Liver (tissue), 10 donors: ENCODE measurements at places on chromosomes 12 and 14.

GRCh38 chr12:94585626-94586025 is 64.7 kb downstream of the TMCC3 start:
- no peak for DNase-seq

DNA sequence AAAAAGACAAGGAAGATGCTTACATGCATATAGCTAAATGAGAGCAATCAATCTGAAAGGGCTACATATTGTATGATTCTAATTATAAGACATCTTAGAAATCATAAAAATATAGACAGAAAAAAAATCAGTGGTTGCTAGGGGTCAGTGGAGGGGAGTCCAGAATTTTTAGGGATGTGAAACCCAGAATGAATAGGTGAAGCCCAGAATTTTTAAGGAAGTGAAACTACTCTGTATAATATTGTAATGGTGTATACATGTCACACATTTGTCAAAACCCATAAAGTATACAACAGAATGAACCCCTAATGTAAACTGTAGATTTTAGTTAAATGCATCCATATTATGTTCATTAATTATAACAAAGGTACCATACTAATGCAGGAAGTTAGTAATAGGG is 713.2 kb downstream of the FLRT2 start:
- no peak for DNase-seq

DNA sequence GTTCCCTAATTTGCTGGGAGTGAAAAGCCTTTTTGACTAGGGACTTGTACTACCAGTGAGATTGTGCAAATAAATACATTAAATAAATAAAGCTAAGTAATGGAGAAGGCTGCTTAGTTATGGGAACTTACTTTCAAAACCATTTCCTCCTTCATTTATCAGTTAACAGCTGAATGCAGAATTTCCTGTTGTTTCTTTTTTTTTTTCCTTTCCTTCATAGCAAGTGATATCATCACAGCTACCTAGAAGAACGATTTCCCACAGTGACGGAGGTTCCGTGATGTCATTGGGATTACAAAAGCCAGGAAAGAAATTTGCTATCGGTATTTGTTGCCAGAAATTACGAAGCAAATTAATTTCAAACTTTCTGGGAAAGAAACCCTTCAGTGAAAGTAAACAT is 42.1 kb upstream of the SOCS2 start:
- no peak for DNase-seq

GRCh38 chr12:67919406-67919805 is 69.8 kb upstream of the IFNG-AS1 start:
- no peak for DNase-seq

DNA sequence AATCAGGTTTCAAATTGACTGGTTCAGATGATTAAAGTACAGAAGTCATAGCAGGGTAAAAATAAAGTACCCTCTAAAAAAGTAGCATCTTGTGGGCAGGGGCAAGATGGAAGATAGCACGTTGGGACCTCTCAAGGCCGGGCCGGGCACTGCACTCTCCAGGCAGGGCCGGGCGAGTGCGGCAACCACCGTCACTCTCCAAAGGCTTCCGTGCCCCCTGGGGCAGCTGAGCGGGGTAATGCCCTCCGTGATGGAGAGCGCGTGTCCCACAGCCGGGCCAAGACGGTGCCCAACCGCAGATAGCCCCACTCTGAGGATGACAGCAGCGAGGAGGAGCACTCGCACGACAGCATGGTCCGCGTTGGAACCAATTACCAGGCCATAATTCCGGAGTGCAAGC is 8.6 kb upstream of the PLXNC1 start:
- no peak for DNase-seq

DNA sequence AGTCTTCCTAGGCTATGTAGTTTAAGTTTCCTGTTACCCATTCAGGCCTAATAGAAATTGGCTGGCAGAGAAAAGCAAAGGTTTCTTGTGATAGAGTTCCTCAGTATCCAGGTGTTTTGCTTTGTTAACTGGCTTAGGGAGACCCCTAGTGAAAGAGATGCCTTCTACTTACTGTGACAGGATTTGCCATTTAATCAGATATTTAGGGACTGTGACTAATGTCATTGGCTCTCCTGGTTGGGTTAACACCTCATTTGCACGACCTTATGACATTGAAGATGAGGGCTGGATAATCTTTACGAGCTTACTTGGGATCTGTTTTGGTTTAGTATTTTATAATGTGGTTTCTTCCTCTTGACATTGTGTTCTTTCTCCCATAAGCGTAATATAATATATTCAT is 5.8 kb downstream of the MON2 start:
- DNase-seq, result no peak

GRCh38 chr14:102457509-102457908 is 52.1 kb downstream of the ANKRD9 start:
- no peak for DNase-seq

DNA sequence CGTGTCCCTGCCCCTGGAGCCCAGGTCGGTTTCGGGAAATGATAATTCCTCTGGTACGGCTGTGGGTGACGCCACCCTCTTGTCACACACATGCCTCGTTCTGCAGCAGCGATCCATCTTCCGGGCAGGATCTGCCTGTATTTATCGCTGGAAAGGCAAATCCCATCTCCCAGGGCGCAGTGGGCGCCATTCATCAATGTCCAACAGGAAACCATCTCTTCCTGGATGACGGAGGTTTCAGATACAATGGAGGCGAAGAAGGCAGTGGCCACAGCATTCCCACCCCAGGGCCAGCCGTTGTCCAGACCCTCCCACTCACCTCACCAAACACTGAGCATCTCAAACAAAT is 74.2 kb downstream of the NOC4L start:
- DNase-seq, result no peak

- DNase-seq, result no peak
Measured at GRCh38 chr12:121010860-121011259, 5.4 kb downstream of the C12orf43 start.

GRCh38 chr14:90303473-90303872 is 28.3 kb downstream of the NRDE2 start:
- DNase-seq, result no peak

GRCh38 chr12:57330992-57331391 is 80.0 kb upstream of the STAC3 start:
- no peak for DNase-seq

- DNase-seq, result no peak
Measured at GRCh38 chr12:123390498-123391426, 6.8 kb downstream of the KMT5A start.

- DNase-seq, result no peak
Measured at GRCh38 chr12:104250366-104251125, 35.0 kb downstream of the TXNRD1 start.

- no peak for DNase-seq
Measured at GRCh38 chr14:30005114-30005808, 77.6 kb upstream of the PRKD1 start.

- DNase-seq, result no peak
Measured at GRCh38 chr14:24710403-24711112, 76.6 kb upstream of the GZMB start.

GRCh38 chr14:53766106-53766505 is 190.5 kb downstream of the BMP4 start:
- no peak for DNase-seq

DNA sequence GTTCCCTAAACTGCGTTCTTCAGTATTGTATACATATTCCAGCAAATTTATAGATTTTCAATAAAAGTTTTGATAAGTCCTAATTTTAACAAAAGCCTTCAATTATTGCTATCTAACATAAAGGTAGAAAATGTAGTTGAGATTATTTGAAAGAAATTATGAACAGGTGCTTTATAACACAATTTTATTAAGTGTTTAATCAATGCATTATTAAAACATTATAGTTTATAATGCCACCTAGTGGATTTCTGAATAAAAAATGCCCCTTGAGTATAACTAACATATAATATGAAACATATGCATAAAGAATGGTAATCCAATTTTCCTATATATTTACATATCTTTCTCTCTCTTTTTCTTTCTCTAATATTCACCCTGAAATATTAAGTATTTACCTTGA is 515.3 kb downstream of the SLC6A15 start:
- DNase-seq, result no peak

DNA sequence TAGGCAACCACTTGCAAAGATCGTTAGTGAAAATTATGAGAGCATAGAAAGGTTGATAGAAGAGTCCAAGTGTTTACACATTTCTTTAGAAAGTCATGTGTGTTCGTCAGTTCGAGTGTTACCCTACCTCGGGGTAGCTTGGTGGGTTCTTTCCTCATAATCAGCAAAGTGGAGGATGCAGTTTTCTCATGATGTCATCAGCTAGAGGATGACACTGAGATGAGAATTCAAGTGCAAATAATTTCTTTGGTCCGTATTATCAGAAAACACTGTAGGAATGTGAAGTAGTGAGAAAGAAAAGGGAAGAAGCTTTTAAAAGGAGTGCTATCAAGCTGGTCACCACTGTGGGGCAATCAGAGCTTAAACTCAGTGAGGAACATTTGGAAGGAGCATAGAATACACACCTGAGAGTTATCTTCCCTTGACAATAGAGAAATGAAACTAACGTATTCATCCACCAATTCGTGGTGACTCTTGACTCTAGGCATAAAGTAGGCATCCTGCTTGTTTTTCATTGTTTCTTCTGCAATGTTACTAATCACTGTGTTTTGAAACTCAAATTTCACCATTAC is 1340.9 kb upstream of the TMEM132C start:
- DNase-seq, result no peak

GRCh38 chr14:93959239-93960107 is 16.9 kb downstream of the ASB2 start:
- DNase-seq, result no peak

DNA sequence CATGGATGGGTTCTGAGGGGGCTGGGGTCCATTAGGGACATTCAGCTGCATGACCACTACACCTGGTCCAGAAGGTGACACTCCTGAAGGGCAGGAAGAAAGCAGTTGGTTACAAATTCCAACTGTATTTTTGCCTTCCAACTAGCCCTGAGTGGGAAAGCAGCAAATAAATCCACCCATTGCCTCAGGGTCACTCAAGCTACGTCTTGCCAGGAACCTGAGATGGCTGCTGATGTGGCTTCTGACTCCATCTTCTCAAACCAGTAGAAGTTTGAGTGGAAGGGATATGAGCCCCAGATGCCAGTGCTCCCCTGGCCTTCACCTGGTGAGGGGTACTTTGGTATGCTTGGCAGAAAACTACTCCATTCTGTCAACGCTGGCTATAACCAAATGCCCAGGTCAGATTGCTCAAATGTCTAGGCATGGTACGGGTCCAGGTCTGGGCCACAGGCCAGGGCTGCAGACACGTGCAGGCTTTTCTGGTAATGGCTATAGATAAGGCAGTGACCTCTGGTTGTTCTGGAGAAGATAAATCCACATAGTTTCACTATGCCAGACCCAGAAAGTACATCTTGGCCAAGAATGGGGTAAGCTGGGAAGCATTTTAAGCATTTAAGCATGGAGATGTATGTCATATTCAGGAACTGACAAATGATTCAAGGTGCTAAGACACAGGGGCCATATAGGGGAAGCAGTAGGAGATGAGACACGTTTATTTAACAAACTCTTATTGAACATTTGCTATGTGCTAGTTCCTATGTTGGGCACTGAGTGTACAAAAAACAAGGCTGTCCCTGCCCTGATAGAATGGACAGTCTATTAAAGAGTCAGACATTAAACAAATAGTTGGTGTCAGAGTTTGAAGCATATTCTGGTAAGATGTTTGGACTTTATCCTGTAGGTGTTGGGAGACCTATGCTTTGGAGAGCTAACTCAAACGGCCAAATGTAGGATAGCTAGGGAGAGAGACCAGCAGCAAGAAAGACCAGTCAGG is 8.3 kb upstream of the STAC3 start:
- DNase-seq, result no peak

GRCh38 chr14:94124582-94125377 is 4.6 kb downstream of the IFI27L2 start:
- DNase-seq, result peak; percentile 24

GRCh38 chr12:110279566-110280375 is 1.3 kb upstream of the ATP2A2 start:
- DNase-seq, result no peak

DNA sequence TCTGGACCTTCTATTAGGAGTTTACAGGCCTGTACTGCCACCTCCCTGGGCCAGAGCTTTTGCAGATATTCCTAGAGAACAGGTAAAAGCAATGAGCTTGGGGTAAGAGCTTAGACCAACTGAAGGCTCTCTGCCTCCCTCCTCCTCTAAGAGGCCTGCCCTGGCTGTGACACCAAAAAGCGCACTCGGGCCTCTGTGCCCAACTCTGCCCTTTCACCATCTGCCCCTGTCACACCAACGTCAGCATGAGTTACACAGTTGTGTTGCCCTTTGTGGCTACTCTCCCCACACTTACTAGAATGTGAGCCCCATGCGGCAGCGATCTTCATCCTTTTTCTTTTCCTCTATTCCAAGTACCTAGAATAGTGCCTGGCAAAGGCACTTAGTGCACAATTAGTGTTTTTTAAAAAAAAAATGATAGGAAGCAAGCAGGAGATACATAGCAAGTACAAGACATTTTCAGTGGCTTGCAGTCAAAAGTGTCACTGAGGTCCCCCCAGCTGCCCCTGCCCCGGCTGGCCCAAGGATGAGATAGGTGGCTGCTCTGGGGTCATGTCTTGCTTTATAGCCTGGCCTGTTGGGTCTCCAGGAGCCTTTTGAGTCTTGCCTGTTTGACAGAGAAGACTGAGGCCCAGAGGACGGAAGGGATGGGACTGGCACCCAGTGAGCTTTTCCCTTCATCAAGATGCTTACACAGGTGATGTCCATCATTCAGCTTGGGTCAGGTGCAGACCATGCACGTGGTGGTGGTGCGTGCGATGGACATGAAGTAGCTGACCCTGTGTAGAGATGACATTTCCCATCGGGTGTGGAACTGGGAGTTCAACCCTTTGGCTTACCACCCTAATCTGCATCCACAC is 12.5 kb downstream of the CKB start:
- DNase-seq, result no peak

DNA sequence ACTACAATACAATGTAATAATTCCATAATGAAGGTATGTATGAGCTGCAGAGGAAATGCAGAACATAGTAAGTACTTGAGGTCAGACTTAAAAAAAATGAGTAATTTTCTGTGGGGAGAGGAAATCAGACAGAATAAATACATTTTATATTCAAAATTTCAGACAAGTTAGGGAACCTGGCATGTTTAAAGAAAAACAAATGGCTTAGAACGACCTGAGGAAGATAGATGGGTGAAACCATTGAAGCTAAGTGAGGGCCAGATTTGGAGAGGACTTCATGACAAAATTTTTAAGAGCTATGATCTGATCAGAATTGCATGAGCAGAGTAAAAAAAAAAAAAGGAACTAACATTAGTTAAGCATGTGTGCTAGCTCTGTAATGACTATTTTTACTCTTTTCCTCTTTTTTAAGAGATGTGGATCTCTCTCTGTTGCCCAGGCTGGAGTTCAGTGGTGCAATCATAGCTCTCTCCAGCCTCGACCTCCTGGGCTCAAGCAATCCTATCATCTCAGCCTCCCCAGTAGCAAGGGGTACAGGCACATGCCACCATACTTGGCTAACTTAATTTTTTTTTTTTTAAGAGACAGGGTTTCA is 157.6 kb upstream of the PDE3A start:
- no peak for DNase-seq

- no peak for DNase-seq
Measured at GRCh38 chr12:54411391-54412241, 7.5 kb downstream of the ITGA5 start.

DNA sequence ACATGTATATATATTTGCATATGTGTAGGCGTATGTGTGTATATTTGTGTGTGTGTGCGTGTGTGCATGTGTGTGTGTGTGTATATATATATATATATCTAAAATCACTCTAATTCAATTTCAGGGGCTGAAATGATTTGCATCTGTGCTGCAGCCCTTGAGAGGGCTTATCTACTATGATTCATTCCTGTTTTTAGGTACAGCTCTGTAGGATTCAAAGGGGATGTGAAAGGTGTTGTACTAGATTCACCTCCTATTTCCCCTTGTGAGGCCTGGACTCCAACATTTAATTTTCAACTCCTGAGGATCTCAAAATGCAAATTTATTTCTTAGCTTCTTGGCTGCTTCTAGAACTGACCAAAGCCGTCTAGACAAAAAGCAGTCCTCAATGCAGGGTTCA is 11.1 kb downstream of the ERP27 start:
- DNase-seq, result no peak
